Upper lobe of right lung (tissue), 1 donor: ENCODE measurements at places on chromosomes 3 and 15. TPM values are rescaled to one million over a fixed set of nuclear protein-coding genes. Genes with fewer than 3 reads are reported as not detected.

DNA sequence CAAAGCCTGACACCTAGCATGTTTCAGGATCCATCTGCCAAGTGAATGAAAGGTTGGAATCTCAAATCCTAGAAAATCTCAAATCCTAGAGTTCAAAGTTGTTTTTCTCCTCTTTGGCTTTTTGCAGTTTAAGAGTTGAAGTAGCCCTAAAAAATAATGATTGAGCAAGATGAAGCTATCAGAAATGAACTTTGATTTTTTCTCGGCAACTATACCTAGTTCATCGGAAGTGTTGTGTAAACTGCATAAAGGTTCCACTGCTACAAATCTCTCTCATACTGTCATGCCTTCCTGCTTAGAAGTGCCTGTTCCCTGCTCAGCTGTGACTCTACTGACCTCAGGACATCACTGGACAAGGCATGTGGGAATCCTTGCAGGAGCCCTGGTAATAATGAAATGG is 35.8 kb upstream of the FOXB1 start:
- no peak for DNase-seq

DNA sequence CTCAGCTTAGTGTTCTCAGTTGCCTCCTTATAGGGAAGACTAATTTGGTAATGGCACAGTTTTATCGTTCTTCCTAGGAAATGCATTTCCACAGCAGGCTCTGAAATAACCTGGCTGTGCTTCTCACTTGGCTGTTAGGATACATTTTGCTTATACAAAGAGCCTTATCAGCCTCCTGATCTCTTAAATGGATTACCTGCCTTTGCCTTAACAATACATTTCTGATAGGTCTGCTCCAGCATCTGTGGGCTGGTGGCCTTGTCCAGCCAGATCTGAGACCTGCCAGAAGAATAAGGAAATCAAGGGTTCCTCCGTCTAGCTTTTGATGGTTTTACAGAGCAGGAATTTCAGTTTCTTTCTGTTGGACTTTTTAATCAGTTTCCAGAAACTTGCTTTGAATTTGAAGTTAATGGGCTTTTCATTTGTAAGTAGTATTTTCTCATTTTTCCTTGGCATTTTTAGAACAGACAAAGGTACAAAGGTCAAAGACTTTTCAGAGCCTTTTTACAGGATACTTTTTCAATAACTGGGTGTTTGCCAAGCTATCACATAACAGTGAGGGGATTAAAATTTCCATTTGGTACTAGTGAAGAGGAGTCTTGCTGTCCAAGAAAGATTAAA is 116.3 kb downstream of the AKAP13 start:
- DNase-seq, result no peak

GRCh38 chr3:22236490-22237270 is 485.7 kb upstream of the ZNF385D start:
- no peak for DNase-seq

DNA sequence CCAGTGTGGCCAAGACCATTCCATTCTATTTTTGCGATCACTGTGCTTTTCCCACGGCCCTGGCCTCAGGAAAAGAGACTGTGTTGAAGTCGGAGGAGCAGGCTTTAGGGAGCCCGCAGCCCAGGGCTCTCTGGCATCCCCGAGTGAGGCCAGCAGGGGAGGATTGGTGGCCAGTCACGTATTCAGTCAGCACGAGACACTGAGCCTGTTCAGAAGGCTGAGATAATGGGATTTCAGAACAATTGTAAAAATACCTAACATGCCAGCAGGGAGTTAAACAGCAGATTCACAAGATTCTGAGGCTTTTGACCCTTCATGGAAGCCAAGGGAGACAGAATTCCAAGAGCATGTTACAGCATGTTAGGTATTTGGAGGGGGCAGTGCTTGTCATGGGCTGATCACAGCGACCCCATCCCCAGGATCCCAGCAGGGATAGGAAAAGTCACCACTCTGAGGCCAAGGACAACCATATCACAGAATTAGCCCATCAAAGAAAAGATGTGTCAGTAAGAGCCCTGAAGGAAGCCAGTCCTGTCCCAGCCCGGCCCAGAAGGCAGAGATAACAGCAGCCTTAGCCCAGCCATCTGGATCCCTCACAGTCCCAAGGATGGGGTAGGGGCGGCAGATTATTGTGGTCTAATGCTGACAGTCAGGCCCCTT is 40.6 kb downstream of the AMOTL2 start:
- no peak for DNase-seq

The ANKRD34C gene
- not detected for total RNA-seq

DNA sequence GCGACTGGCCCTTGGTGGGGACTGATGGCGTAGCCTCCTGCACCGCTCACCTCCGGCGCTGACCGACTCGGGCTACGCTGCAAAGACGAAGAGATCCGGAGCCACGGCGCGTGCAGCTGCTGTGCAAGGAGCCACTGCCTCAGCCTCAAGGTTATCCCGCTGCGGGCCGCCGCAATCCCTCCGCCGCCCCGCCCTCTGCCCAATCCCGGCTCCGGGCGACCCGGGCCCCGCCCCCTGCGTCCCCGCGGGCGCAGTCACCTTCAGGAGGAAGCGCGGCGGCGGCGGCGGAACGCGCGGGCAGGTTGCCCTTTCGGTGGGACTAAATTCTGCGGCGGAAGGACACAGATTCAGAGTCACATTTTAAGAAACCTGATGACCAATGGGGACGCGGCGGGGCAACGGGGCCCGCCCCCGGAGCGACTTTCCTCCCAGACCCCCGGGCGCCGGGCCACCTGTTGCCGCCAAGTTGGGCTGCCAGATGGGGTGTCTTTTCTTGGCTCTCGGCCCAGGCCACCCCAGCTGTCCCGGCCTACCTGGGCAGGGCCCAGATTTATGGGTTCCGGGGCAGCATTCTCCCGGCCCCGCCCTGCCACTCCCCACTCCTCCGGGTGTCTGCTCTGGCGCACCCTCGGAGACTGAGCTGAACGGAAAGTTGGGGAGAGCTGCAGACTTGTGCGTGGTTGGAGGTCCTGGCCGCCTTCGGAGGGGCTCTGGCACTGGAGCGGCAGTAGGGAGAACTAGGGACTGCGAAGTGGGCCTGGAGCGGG is at the start of gene PKM:
PKM (minus strand) TSS at position 125 of the 767 bp plus-strand sequence. CDS start 12,093 bp downstream, outside the sequence.
- peak; percentile 99 for DNase-seq

DNA sequence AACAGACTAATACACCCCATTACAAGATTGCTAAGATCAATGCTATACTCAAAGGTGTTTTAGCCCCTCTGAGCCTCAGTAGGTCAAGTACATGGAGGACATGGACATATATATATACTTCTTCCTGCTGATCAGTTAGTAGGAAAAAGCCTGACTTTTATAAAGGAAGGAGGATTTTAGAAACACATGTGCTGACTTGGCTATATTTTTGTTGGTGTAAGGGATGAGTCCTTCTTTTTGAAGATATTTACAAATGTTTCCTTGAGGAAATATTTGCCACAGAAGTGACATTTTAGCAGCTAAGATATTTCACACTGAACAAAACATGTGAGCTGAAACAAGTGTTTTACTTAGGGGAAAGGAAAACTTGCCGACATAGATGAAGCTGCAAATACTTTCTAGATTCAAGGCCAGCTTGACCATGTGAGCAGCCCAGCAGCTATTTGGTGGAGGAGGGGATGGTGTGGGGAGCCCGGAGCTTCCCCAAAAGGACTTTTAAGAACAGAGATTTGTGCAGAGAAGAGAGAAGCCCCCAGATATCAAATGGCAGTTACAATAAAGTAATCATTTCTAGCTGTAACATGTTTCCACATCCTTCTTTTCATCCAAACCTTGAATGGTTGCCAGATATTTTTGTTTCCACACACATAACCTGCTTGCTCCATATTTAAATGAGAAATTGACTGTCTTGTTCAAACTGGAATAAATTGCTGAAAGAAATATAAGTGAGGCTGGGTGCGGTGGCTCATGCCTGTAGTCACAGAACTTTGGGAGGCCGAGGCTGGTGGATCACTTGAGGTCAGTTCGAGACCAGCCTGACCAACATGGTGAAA is 111.7 kb upstream of the NR2F2 start:
- DNase-seq, result no peak

GRCh38 chr3:124296406-124296805 is 304.5 kb upstream of the ROPN1 start:
- no peak for DNase-seq
